Kidney (tissue), 22 donors: ENCODE measurements at places on chromosomes 1 and 21. TPM values are rescaled to one million over a fixed set of nuclear protein-coding genes. Genes with fewer than 3 reads are reported as not detected.

- no peaks in the 10 kb centered on the region for H3K27me3 ChIP-seq
- no peak overlapping the region for H3K27ac ChIP-seq
- no peaks in the 10 kb centered on the region for H3K36me3 ChIP-seq
Observed at GRCh38 chr1:186848509-186849130, 19.9 kb downstream of the PLA2G4A start.

DNA sequence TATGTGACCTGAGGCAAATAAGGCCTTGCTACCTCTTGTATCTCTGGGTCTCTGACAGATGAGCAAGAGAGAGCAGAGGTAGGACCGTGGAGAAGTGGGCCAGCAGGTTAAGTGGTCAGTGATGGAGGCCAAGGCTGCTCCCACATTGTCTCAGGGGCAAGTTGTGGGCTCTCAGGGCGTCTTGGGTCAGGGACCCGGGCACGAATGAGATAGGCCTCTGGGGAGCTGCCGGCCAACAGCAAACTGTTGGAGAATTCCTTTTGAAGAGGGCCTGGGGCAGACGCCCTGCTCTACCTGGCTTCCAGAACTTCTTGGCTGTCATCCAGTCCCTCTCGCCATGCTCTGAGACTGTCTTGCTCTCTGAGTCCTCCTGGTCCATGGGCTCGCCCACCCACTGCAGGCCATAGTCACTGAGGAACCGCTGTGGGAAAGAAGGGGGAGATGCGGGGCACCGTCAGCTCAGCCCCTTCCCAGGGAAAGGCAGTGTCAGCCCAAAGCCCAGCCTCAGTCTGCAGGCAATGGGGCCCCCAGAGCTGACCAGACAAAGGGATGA lies 12.4 kb downstream of the UBXN11 start:
- no peak overlapping the region for H3K4me3 ChIP-seq
- H3K27me3 ChIP-seq = no peaks in the 10 kb centered on the region
- DNase-seq = no peak
- peaks cover 3% of the 10 kb centered on the region for H3K4me1 ChIP-seq
- H3K27ac ChIP-seq = no peak overlapping the region
- no peaks in the 10 kb centered on the region for H3K36me3 ChIP-seq

Gene OR2G6
- 0.09 TPM for polyA plus RNA-seq

- DNase-seq = peak; percentile 44
- peak overlapping the region; percentile 88 for H3K27ac ChIP-seq
- no peaks in the 10 kb centered on the region for H3K36me3 ChIP-seq
Observed at GRCh38 chr1:29123053-29123886, 433 bp downstream of the TMEM200B start.

Gene CYP4B1
- 4.8 TPM for polyA plus RNA-seq

Gene TRAF3IP3
- polyA plus RNA-seq = 3.6 TPM

DNA sequence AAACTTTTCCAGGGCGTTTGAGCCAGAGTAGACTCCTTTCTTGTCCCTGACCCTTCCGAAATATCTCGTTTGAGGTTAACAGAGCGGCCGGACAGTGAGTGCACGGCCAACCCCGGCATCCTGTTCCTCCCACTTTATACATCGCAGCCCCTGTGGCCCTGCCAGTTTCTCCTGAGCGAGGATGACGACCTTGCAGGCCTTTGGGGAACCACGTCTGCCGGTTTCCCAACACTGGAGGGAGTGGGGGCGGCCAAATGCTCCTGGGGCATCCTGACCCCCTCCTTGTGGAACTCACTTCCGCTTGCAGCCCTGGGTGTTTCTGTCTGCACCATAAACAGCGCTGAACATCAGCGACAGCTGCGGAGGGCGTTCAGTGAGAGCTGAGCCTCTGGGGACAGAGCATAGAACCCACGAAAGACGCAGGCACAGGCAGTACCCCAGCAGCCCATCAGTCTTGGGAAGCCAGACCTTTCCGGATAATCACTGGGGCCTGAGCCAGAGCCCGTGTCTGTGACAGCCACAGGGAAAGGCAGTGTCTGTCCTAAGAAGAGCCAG lies 4.8 kb upstream of the KCNAB2 start:
- DNase-seq = no peak
- H3K4me1 ChIP-seq = no peaks in the 10 kb centered on the region
- no peaks in the 10 kb centered on the region for H3K36me3 ChIP-seq
- no peak overlapping the region for H3K4me3 ChIP-seq

Gene AGO3
- 2.8 TPM for polyA plus RNA-seq

Gene AIM2
- not detected for polyA plus RNA-seq

Gene OR2AK2
- polyA plus RNA-seq = not detected

DNA sequence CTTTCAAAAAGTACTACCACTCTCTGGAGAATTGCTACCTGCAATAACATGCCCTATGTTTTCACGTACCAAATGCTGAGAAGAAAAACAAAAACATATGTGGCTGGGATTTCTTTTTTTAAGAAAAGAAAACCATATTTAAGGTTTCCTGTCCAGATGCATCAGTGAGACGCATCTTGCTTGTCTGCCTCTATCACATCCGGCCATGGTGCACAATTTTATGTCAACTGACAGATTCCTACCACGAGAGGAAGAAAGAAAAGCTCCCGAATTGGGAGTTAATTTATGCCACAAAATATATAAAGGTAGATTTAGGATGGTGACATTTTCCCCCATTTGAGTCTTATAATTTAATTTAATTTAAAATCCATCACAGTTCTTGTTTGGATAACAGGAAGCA lies 62.3 kb upstream of the COL24A1 start:
- no peaks in the 10 kb centered on the region for H3K4me1 ChIP-seq
- no peaks in the 10 kb centered on the region for H3K36me3 ChIP-seq
- no peak overlapping the region for H3K27ac ChIP-seq
- no peaks in the 10 kb centered on the region for H3K27me3 ChIP-seq
- H3K4me3 ChIP-seq = no peak overlapping the region
- no peak for DNase-seq

Gene PIGV
- polyA plus RNA-seq = 15.5 TPM

Gene PEAR1
- polyA plus RNA-seq = 4.5 TPM

- no peaks in the 10 kb centered on the region for H3K36me3 ChIP-seq
- H3K4me1 ChIP-seq = no peaks in the 10 kb centered on the region
- H3K4me3 ChIP-seq = no peak overlapping the region
- H3K27me3 ChIP-seq = no peaks in the 10 kb centered on the region
Observed at GRCh38 chr1:69406244-69406643, 161.5 kb upstream of the LRRC7 start.

DNA sequence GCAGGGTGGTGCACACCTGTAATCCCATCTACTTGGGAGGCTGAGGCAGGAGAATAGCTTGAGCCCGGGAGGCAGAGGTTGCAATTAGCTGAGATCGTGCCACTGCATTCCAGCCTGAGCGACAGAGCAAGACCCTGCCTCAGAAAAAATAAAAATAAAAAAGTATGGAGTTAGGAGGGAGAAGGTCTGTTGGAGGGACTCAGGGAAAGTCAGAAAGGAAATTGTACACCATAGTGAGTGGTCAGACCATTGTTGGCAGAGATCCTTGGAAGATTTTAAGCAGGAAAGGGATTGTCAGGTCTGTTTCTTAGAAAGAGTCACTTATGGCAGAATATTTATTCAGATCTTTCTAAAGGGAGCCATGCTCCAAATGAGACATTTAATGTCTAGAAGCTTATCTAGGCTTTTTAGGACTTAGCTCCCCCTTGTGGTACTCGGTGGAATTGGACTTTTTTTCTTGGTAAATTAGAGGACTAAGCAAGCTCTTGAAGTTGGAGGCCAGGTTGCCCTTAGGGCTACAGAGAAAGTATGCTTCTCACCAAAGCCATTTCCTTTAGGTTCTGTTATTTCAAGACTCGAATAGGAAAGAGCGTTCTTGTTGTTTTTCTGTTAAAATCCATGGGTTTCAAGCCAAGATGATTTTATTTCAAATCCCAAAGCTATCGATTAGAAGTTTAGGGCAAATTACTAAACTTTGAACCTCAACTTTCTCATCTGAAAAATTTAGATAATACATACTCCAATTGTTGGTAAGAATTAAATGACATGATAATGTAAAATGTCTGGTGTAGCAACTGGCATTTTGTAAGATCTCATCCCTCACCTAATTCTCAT lies 16.5 kb downstream of the MIA3 start:
- H3K4me1 ChIP-seq = no peaks in the 10 kb centered on the region
- no peaks in the 10 kb centered on the region for H3K27me3 ChIP-seq
- no peak overlapping the region for H3K4me3 ChIP-seq
- H3K36me3 ChIP-seq = peaks cover 13% of the 10 kb centered on the region
- no peak for DNase-seq
- no peak overlapping the region for H3K27ac ChIP-seq

GRCh38 chr1:165025805-165026204 lies 330.7 kb downstream of the LMX1A start:
- no peak overlapping the region for H3K4me3 ChIP-seq
- H3K27ac ChIP-seq = no peak overlapping the region
- no peaks in the 10 kb centered on the region for H3K4me1 ChIP-seq
- no peaks in the 10 kb centered on the region for H3K27me3 ChIP-seq
- DNase-seq = no peak

DNA sequence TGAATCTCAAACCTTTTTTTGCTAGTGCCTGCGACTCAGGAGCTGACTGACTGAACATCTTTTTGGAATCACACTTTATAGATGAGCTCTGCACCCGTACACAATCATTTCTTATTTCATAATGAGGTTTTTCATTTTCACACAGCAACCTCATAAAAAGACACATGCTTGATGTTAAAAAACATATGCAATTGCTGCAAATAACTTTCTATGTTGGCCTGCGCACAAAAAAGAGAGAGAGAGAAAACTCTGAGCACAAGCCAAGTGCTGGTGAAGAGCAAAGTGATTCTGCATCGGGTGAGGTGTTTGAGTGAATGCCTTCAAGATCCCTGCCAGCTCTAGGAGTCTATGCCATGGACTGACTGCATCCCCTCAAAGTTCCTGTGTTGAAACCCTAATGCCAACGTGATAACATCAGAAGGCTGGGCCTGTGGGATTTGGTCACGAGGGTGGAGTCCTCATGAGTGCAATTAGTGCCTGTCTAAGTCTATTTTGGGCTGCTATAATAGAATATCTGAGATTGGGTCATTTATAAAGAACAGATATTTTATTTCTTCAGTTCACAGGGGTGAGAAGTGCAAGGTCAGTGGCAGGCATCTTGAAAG lies 36.6 kb downstream of the C1orf87 start:
- H3K4me3 ChIP-seq = no peak overlapping the region
- H3K4me1 ChIP-seq = no peaks in the 10 kb centered on the region
- no peaks in the 10 kb centered on the region for H3K36me3 ChIP-seq
- H3K27ac ChIP-seq = no peak overlapping the region

DNA sequence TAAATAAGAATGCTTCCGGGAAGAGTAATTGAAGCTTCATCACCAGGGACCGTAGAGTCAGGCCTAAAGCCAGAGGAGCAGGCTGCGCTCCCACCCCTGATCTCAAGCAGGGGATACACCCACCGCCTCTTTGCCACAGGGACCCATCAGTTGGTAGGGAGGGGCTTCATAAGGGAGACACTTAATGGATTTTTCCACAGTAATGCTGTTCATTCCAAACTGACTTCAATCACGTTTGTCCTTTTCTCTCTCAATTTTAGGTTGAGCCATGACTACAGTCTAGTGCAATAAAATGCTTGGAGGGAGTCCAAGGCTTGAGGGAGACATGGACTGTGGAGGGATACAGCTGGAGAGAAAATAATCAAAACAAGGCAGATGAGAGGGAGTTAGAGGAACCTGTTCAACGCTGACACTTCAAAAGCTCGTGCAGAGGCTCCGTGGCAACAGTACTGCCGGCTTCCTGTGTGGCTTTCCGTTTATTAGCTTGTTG lies 111.5 kb downstream of the SEC16B start:
- no peak overlapping the region for H3K27ac ChIP-seq
- DNase-seq = no peak
- no peak overlapping the region for H3K4me3 ChIP-seq
- H3K36me3 ChIP-seq = no peaks in the 10 kb centered on the region
- no peaks in the 10 kb centered on the region for H3K4me1 ChIP-seq

DNA sequence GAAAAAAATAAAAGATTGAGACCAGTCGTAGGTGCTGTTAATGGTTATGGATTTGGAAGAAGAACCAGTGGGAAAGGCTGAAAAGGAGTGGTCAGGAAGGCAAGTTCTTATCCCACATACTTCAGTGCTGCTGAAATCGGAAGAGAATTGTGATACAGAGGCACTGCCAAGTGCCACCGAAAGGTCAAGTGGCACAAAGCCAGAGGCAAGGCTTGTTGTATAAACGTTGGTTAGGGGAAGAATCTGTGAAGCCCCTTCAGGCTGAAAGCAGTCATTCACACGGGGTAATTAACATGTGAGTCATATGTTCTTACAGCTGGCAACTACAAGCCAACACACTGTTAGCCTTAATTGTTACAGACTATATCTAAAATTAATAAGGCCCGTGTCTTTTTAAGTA lies 48.8 kb downstream of the ZBTB40 start:
- DNase-seq = peak; percentile 20
- H3K4me1 ChIP-seq = peaks cover 8% of the 10 kb centered on the region
- H3K27ac ChIP-seq = no peak overlapping the region
- H3K4me3 ChIP-seq = no peak overlapping the region

- no peaks in the 10 kb centered on the region for H3K4me1 ChIP-seq
- no peak overlapping the region for H3K27ac ChIP-seq
- H3K36me3 ChIP-seq = no peaks in the 10 kb centered on the region
- no peak overlapping the region for H3K4me3 ChIP-seq
Observed at GRCh38 chr1:30151826-30152225, 571.6 kb downstream of the MATN1 start.

- no peaks in the 10 kb centered on the region for H3K36me3 ChIP-seq
- no peak for DNase-seq
- H3K4me3 ChIP-seq = no peak overlapping the region
- H3K27ac ChIP-seq = no peak overlapping the region
Observed at GRCh38 chr1:204703826-204704612, 18.5 kb upstream of the LRRN2 start.

Gene CCDC181
- 8.2 TPM for polyA plus RNA-seq

Gene DIO1
- polyA plus RNA-seq = 40.6 TPM

DNA sequence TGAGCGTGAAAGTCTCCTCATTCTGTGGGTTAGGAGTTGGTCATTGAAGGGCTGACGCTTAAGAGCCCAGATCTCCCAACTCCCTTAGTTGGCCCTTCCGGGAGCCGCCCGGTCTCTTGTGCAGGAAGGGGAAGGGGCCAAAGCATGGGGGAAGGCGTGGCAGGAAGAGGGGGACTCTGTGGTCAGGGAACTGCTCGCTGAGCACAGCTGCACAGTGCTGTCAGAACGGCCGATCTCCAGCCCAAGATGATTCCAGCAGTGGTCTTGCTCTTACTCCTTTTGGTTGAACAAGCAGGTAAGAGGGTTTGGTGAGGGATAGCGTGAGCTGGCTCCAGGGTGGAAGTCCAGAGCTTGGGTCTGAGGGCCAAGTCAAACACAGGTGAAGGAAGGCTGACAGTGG lies at the start of gene FCER1G:
TSS of gene FCER1G (plus strand) at position 220 of the 400 bp plus-strand sequence. CDS start at position 247, 27 bp downstream.
- H3K27ac ChIP-seq = peak within 1 kb of the TSS; percentile 56
- H3K4me3 ChIP-seq = no peak within 1 kb of the TSS
- H3K4me1 ChIP-seq = peaks cover 10% of the 10 kb centered on the region
- H3K27me3 ChIP-seq = no peaks in the 10 kb centered on the region
- H3K36me3 ChIP-seq = peaks cover 36% of the 10 kb centered on the region

Gene CRYZL1
- 34.1 TPM for polyA plus RNA-seq

GRCh38 chr1:228016181-228016510 lies 9.3 kb downstream of the WNT3A start:
- H3K4me1 ChIP-seq = no peaks in the 10 kb centered on the region
- no peak for DNase-seq

- H3K36me3 ChIP-seq = no peaks in the 10 kb centered on the region
- H3K4me3 ChIP-seq = no peak overlapping the region
- DNase-seq = no peak
- no peak overlapping the region for H3K27ac ChIP-seq
- H3K4me1 ChIP-seq = no peaks in the 10 kb centered on the region
- H3K27me3 ChIP-seq = no peaks in the 10 kb centered on the region
Observed at GRCh38 chr1:26373281-26373680, 731 bp upstream of the ZNF683 start.

Gene ACTN2
- polyA plus RNA-seq = 1.6 TPM
